CD4-positive, alpha-beta T cell treated with Interleukin-4 for 1 hour (primary cell): ENCODE measurements at places on chromosomes 6 and 20.

DNA sequence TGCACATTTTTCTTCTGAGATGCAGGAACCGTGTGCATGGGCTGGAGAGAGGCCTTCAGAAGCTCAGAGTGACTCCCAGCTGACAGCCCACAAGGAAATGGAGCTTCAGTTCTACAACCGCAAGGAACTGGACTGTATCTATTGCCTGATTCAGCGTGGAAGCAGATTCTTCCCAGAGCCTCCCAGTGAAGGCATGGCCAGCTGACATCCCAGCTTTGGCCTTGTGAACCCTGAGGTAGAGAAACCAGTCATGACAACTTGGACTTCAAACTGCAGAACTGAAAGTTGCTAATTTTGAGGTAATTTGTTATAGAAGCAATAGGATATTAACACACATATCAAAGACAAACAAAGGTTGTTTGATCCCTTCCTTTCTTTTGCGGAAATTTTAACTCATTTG, 94.3 kb upstream of the NOX3 start:
- DNase-seq: no peak

GRCh38 chr6:3757241-3757641, 5.7 kb upstream of the PXDC1 start:
- no peak for DNase-seq

- DNase-seq: no peak
Measured at GRCh38 chr20:32358632-32358882, 426 bp downstream of the ASXL1 start.

- no peak for DNase-seq
Measured at GRCh38 chr20:11008444-11009033, 334.7 kb upstream of the JAG1 start.

- no peak for DNase-seq
Measured at GRCh38 chr20:17589161-17589834, 19.4 kb downstream of the DSTN start.

- no peak for DNase-seq
Measured at GRCh38 chr6:168291450-168291849, 28.1 kb downstream of the DACT2 start.

GRCh38 chr6:117169781-117170281, 95.5 kb upstream of the VGLL2 start:
- DNase-seq: no peak
